ENCODE measurements at places on chromosomes 3 and 15.
A peak's percentile ranks its signal among the peaks of the same experiment; 100 is the strongest.

GRCh38 chr3:142958707-142959106 lies 4.8 kb downstream of the PAQR9 start:
- no peak for DNase-seq

DNA sequence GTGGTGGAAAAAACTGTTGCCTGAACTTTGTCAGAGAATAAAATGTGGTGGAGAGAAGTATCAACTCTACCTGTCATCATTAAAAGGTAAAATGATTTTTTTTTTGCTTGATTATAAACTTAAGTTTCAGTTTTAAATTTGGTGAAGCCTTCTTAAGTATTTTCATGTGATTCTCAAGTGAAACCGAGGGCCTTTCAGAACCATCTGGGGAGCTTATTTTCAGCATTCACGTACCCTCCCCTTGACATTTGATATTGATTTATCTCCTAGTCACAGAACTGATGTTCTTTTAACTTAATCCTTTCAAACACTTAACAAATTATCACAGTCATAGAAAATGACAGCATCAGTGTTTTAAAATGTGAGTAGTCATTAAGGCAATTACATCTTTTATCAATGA lies 38.5 kb downstream of the HPS3 start:
- no peak for DNase-seq

GRCh38 chr3:160176923-160177322 lies 48.3 kb upstream of the C3orf80 start:
- no peak for DNase-seq

DNA sequence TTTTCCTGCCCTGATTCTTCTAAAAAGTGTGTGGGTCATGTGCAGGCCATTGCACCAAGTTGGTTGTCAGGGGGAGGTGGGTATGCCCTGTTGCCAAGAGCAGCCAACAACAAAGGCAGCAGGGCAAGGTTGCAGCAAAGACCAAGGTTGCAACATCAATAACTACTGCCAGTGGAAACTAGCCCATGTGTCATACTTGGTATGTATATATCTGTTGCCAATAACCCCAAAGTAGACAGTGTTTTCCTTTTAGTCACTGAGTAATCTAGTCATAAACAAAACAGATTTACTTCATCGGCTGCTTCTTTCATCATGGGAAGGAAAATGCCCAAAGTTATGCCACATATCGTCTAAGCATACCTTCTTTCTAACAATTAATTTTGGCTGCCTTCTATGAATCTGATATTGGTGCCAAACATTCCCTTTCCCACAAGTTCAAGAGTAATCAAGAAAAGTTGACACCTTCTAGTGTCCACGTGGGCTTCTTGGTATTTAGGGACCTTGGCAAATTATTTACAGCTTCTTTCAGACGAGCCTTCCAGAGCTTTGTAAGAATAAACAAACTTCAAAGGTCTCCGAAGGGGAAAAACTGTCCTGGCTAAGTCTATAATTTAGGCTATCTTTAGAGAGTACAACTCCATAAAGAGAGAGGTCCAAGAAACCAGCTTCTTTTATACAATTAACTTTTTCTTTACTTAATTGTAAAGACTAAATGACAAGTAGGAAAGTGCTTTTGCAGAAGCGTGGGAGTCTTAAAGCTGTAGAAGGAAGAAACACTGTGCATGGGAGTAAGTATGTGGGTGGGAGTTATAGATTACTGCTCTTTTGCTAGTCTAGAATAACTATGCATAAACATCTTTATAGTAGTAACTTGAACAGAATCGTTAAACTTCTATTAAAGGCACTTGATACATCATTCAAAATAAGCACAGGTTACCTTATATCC lies 10.0 kb upstream of the MBNL1 start:
- DNase-seq, result peak; percentile 50

DNA sequence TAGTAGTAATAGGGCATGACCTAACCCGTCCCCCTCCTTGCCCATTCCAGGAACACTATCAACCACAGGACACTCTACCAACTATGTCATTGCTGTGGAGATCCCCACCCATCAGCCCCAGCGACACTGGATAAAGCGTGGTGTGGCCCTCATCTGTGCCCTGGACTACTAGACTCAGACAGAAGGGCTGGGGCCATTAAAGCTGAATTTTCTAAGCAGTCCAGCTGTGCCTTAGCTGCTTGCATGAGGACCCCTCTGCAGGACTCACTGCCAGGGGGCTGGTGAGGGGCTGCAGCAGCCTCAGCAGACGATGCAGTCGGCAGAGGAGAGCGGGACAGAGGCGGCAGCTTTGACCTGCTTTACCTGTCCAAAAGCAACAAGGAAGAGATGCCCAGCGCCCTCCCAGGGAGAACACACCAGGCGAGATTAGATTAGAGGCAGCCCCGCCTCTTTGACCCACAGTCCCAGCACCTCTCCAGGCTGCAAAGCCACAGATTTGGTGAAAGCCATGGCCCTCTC lies 44.6 kb downstream of the SEMA3G start:
- DNase-seq, result no peak

DNA sequence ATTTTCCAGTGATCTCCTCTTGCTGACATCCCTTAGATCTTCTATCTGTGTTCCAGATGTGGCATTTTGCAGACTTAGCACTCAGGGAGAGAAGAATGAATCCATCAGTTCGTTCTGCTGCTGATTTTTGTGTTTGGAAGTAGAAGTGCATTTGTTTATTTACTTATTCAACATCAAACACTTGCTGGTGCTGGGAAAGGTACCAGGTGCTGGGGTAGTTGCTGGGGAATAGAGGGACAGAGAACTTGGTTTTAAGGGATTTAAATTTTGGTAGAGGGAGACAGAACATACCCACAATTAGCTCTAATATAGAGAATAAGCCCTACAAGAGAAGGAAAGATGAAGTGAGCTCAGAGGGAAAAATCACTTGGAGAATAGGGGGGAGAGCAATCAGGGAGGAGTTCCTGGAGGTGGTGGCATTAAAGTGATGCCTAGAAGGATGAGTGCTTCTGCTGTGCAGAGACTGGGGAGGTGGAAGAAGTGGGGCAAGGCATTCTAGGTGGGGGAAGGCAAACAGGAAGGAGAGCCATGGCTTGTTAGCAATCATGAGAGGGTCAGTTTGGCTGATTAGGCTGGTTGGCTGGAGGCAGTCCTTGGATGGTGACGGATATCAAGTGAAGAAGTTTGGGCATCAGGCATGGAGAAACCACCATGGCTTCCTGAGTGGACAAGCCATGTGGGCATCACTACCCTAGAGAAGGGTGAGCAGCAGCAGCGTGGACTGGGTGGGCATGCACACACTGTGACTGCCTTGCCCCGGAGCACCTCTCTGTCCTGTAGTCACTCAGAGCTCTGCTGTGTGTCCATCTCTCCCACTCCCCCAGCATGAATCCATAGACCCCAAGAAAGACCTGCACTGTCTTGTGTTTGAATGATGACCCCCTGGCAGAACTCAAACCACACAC lies 197.3 kb downstream of the OPA1 start:
- DNase-seq, result no peak

- no peak for DNase-seq
Measured at GRCh38 chr3:76025561-76025960, 240.2 kb upstream of the ZNF717 start.

DNA sequence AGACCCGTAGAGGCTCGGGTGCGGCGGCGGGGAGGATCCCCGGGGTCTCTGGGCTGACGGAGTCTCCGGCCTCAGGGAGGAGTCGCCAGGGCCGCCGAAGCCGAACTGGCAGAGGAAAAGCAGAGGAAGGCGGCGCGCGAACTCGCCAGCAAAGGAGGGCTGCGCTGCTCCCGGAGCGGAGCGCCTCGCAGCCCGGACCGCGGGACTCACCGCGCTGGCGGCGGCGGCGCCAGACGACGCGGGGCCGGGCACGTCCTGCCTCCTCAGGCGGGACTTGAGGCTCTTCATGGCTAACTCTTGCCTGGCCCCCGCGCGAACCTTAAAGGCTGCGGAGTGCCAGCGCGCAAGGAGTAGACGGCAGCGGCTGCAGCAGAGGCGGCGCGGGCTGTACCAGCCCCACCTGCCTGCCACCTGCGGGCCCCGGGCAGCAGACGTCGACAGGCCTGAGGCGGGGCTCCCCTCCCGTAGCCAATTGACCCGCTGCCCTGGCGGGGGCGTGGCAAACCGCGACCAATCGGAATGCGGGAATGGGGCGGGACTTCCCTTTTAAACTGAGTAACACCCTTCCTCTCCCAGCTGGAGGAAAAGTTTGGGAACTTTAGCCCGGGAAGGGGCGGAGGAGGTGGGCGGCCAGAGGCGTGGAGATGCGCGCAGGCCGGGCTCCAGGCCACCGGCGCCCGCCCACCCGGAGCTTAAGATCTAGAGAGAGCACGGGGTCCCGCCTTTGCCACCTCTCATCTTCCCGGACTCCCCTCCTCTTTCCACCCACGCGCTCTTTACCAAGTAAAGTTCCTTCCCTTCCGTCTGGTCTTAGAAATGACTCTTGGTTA lies at the start of gene UACA:
Gene UACA (minus strand): TSS at position 439 of the 830 bp plus-strand sequence. CDS start 151 bp downstream, at position 288.
- DNase-seq, result peak; percentile 9

GRCh38 chr3:108123326-108123725 lies 32.5 kb upstream of the CD47 start:
- no peak for DNase-seq

DNA sequence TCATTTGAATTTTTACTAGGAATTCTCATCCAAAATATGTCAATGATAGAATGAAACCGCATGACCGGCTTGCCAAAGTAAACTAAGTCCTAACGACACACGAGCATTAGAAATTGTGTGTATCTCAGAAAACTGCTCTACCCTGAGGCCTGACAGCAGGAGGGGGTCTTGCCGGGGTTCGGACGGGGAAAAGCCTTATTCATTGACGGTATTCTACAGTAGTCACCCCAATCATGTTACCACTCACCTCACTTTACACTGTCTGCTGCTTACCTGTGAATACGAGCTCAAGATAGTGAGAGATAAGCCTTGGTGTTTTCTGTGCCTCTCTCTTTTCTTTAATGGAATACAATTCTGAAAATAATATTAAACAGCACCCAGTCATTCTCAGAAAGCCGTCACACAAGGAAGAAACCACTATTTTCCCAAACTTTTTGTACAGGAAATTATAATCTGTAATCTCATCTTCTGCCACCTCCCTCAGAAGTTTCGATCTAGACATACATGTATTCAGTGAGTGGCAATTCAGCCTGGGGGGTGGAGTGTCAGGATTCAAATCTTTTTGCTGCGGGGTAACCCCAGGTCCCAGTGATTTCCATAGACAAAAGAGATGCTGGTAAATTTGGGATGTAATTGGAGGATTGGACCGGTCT lies 492 bp upstream of the FAM43A start:
- no peak for DNase-seq

DNA sequence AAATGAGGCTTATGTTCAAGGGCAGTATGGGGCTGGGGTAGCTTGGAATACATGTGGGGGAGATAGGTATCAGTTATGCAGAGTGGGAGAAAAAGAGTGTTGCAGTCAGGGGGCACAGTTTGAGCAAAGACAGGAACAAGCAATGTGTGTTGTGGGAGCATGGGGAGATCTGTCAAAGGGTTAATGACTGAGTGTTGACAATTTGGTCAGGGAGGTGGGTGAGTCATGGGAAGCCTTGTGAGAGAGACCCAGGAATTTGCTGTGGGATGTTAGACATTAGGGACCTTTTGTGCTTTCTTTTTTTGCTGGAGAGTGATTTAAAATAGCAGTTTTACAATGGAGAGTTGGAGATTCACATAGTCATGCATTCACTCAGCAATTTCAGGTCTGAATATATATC lies 221.6 kb upstream of the NR2E3 start:
- no peak for DNase-seq

GRCh38 chr3:17585394-17586325 lies 156.8 kb downstream of the TBC1D5 start:
- no peak for DNase-seq

GRCh38 chr3:8987226-8987625 lies 24.0 kb upstream of the RAD18 start:
- DNase-seq, result no peak

DNA sequence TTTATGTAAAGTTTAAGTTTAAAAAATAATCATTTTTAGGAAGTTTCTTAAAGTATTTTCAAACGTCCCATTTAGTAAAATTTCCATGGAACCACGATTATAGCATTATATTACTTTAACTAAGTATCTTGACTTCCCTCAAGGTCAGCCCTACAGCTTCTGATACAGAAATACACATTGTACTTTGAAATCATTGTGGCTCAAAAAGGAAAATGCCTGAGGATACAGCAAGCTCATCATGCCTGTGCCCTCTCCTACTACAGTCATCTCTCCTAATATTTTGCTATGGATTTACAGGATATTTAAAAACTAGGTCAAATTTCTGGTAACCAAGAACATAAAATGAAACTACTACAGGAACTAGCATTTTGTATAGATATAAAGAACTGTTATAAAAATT lies 51.8 kb downstream of the GBE1 start:
- DNase-seq, result no peak

DNA sequence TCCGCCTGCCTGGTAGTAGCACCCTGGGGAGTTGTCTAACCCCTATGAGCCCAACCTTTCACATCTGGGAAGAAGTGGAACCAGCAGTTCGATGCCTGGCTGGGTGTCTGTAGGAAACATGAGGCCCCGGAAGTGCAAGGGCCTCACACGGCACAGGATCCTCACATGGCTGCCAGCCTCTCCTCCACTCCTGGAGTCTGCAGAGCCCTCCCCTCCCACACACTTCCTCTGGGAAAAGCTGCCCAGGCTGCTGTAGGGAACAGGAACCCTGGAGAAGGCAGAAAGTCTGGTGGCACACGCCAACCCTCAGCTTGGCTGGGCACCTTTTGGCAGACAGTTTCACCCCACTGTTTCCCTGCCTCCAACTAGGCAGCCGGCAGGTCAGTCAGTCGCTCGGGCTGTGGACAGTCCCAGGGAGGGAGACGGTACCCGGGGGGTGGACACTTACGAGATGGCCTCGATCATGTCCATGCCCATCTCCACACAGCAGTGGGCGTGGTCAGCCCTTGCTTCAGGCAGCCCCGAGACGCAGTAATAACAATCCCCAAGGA lies 118.4 kb downstream of the ADCY5 start:
- DNase-seq, result no peak

DNA sequence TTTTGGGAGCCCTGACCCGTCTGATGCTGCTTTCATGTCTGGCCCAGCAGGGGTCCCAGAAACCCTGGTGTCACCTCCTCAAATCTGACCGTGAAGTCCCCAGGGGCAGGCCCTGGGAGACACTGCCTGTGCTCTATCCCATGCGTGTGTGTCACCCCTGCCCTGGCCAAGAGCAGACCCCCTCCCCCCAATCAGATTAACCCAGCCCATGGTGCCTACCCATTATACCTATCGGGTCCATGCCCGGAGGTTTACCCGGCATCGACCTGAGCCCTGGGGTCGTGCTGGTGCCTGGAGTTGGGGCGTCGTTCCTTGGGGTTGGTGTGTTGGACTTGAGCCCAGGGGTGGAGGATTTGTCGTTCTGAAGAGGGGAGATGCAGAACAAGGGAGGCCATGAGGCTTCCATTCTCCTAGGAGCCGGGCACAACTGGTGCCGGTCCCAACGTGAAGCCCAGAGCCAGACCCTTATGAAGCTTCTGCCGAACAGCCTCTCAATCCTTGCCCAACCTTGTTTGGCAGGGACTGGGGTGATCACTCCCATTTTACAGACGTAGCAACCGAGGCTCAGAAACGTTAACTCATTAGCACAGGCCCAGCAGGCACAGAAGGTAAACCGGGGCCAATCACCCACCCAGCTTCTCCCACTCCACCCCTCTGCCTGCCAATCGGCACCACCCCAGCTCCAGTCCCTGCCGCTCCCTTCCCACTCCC lies 39.6 kb downstream of the TLE3 start:
- DNase-seq, result no peak

GRCh38 chr3:85851071-85851470 lies 892.3 kb downstream of the CADM2 start:
- no peak for DNase-seq

GRCh38 chr3:148191966-148192365 lies 505.7 kb upstream of the AGTR1 start:
- no peak for DNase-seq

GRCh38 chr15:85891470-85891869 lies 96.7 kb upstream of the KLHL25 start:
- DNase-seq, result no peak
